ENCODE measurements at places on chromosomes 16 and 17.

- no peak for DNase-seq
Measured at GRCh38 chr17:36069136-36069535, 5.1 kb downstream of the CCL18 start.

DNA sequence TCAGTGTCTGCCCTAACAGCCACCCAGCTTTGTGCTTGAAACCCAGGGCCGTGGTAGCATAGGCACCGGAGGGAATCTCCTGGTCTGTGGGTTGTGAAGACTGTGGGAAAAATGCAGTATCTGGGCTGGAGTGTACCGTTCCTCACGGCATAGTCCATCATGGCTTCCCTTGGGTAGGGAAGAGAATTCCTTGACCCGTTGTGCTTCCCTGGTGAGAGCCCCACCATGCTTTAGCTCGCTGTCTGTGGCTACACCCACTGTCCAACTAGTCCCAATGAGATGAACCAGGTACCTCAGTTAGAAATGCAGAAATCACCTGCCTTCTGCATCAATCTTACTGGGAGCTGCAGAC, 67.3 kb downstream of the ATF7IP2 start:
- no peak for DNase-seq

DNA sequence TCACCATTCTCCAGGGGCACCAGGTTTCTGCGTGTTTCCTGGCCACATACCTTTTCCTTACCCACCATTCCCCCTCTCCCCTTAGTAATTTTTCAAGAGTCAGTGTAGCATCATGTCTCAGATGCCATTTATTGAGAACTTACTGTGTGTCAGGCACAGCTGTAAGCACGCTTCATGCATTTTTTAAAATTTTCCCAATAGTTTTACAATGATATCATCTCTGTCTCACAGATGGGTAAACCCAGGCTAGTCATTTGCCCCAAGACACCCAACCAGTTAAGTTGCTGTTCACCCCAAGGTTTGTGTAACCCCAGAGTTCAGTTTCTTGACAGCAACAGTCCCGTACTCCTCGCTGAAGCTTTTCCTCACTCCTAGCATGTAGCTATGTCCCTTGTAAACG, 56.4 kb upstream of the IRX3 start:
- no peak for DNase-seq

- DNase-seq = no peak
Measured at GRCh38 chr16:1740781-1741490, 30.4 kb downstream of the NME3 start.

DNA sequence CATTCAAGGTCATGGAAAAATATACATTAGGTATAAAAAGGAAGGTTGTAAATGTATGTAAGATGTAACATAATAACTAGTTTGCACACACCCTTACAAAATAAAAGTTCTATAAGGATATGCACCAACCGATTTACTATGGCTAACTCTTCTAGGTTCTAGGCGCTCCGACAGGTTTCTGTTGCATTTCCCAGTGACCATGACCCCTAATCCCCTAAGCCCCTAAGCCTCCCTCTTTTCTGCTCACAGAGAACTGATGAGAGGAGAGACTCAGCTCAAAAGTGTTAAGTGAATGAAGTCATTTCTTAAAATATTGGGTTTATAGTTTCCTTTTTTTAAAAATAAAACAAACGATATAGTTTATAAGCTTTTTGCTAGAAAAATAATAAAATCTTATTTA, 30.0 kb upstream of the HEATR6 start:
- no peak for DNase-seq

Data from stimulated activated naive CD8-positive, alpha-beta T cell treated with anti-CD3 and anti-CD28 coated beads, Interleukin-15, amount 100 ng/mL, for 72 hours (primary cell).